Suppressor macrophage (primary cell): ENCODE measurements at places on chromosomes 4 and X.

DNA sequence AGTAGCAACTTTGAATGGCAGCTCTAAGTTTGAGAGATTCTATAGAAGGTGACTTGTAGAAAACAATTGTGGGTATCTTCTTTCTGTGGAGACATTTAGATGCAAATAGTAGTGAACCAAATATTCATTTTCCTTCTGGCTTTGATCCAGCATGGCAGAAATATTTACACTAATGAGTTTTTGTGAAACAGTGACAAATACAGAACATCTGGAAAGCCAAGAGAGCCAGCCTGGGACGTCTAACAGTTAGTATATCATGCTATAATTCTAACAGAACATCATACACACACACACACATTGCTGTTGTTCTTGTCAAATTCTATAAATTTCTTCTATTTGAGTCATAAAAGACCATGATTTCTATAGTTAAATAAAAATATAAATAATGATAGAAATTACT, 1777.9 kb downstream of the ARAP2 start:
- no peak for DNase-seq

- DNase-seq = no peak
Observed at GRCh38 chr4:7239101-7239820, 46.9 kb downstream of the SORCS2 start.

GRCh38 chr4:174999407-174999806, 81.2 kb downstream of the ADAM29 start:
- DNase-seq = no peak

DNA sequence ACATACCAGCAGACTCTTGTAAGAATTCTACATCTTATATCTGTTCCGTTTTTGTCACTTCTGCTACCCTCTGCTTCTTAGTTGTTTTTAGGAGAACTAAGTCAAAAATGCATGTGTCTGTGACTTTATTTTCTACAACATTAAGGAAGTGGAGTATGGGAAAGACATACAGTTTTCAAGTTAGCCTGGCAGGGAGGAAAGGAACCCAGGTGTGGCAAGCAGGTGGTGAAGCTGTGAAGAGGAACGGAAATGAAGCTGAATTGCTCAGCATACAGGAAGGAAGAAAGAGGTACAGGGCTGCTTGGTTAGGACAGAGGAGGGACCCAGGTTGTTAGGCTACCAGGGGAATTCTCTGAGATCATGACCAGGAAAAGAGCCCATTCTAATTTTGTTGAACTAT, 9.4 kb downstream of the GPRIN3 start:
- peak; percentile 23 for DNase-seq

GRCh38 chrX:5702890-5703289, 525.8 kb downstream of the NLGN4X start:
- DNase-seq = no peak

DNA sequence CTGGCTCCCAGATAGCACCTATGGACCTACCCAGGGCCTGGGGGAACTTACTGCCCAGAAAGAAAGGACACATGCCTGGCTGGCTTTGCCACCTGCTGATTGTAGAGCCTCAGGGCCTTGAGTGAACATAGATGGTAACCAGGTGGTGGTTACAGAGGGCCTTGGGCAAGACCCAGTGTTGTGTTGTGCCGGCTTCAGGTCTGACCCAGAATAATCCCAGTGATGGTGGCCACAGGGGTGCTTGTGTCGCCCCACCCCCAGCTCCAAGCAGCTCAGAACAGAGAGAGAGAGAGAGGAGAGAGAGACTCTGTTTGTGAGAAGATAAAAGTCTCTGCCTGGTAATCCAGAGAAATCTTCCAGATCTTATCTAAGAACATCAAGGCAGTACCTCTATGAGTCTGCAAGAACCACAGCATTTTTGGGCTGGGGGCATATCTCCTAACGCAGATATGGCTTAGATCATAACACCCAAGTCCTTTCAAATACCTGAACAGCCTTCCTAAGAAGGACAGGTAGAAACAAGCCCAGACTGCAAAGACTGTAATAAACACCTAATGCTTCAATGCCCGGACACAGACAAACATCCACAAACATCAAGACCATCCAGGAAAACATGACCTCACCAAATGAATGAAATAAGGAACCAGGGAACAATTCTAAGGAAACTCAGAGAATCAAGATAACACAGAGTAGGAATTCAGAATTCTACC, 16.3 kb upstream of the RP2 start:
- DNase-seq = no peak

DNA sequence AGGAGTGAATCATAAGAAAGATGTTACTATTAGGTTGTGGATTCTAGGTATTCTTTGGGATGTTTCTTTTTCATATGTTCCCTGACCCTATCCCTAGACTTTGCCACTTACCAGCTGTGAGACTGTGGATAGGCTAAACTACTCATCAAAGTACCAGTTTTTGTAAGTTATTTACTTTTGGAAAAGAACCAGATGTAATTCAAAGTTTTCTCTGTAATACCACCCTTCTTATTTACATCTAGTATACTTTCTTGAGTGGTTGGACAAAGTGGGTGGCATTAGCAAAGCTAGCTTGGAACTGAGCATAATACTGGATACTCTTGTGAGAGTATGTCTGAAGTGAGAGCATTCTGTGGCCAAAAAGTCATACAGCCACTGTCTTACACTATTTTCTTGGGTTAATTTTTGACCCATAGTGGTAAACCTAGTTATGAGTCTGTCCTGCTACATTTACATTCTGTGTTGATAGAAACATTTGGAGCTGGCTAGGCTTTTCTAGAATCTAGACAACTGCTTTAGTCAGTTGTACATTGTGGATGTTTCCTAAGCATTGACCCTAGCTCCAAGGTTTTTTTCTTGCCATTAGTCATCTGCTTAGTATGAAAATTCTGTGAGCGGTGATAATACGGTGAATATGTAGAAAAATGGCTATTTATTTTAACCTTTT, 41.7 kb downstream of the KDM6A start:
- no peak for DNase-seq

DNA sequence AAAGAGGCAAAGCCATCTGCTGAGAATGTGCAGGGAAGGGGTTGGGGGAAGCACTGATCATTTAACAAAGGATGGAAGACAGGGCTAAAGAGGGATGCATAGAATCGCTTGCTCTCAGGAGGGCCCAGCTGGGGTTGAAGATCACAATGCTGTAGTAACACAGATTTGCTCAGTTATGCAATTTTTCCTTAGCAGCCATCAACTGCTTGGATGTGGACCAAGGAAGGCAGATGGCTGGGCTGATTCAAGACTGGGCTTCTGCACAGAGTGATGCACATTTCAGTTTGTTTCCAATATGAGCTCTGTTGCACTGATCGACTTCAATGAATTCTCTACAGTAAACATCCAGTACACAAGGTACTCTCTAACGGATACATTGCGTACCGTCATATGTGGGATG, 127.8 kb upstream of the TBL1X start:
- no peak for DNase-seq

DNA sequence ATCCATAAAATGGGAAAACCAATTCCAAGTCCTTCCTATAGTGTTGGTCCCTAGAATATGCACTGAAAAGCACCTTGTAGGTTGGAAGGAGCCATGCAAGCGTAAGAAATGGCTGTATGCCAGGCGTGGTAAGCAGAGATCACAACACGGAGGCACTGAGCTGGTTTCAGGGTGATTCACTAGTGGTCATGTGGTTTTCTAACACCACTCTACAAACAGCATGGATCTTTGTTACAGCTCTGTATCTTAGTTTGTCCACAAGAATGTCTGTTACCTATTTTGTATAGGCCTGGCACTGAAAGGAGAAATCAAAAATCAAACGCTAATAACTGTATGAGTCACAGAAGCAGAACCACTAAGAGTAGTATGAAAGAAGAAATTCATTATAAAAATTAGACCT, 71.9 kb downstream of the MAGEB17 start:
- no peak for DNase-seq

DNA sequence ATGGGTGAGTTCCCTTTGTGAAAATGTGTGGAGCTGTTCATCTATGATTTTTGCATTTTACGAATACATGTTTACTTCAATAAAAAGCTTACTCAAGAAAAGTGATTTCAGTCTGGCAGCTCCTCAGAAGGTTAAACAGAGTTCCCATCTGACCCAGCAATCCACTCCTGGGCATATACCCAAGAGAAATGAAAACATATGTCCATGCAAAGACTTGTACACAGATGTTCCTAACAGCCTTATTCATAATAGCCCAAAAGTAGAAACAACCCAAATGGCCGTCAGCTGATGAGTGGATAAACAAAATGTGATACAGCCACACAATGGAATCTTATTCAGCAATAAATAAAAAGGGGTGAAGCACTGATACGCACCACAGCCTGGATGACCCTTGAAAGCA, 20.8 kb downstream of the CLCN4 start:
- DNase-seq = no peak

GRCh38 chr4:174135530-174135929, 147.9 kb downstream of the FBXO8 start:
- DNase-seq = no peak

GRCh38 chr4:83599183-83599582, 63.3 kb downstream of the GPAT3 start:
- DNase-seq = no peak

DNA sequence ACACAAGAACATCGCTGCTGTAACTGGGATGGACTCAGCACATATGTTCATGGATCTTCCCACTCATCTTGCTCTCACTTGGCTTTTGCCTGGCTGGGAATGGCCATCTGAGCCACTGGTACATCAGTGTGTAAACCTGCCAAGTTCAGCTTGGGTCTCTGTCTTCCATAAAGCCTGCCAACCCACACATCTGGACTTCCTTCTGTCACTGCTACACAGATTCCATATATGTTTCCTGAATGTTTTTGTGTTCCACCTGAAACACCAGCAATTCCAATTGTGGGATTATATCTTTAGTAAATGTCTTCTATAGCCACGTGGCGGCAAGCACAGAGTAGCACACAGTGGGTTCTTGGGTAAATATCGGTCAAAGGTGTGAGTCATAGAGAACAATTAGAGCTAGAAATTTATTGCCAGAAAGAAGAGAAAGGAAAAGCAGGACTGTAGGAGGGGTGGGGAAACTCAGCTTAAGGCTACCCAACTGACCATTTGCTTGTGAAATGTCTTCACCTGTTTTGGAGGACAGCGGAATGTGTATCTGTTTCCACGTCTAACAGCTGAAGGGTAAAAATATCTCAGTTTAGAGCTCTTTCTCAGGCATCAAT, 125.9 kb downstream of the MFAP3L start:
- no peak for DNase-seq
